ENCODE measurements at places on chromosomes 3 and 15.

GRCh38 chr15:90497912-90498311 is 31.8 kb upstream of the CRTC3 start:
- no peak for DNase-seq

GRCh38 chr3:144187531-144188210 is 216.0 kb downstream of the DIPK2A start:
- no peak for DNase-seq

GRCh38 chr3:38707730-38708129 is 58.2 kb upstream of the SCN5A start:
- no peak for DNase-seq

DNA sequence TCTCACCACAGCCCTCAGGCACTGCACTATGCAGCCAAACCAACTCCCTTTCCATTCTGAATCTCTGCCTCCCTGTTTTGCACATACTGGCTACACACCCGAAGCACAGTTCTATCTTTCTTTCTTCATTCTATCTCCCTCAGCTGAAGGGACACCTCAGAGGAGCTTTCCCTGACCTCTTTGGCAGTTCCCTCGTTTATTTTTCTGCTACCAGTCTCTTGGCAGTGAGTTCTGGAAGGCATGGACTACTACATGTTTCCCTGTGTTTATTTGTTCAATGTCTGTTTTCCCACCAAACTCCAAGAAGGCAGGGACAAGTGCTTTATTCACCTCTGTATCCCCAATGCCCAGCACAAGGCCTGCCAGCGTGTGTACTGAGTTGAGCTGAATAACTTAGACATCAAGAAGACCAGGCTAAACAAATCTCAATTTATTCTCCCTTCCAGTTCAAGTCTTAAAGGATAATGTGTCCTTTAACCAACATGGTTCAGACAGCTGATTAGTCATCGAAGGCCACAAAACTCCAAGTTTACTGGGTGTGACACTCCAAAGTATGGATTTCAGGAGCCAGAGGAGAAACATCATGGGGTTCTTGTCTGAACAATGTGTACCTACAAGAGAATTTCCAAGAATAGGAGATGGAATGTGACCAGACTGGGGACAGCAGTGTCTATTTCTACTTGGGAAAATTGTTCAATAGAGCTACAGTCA is 260.1 kb upstream of the CTNNB1 start:
- DNase-seq, result no peak

GRCh38 chr3:16178628-16178988 is 4.1 kb downstream of the GALNT15 start:
- DNase-seq, result no peak

DNA sequence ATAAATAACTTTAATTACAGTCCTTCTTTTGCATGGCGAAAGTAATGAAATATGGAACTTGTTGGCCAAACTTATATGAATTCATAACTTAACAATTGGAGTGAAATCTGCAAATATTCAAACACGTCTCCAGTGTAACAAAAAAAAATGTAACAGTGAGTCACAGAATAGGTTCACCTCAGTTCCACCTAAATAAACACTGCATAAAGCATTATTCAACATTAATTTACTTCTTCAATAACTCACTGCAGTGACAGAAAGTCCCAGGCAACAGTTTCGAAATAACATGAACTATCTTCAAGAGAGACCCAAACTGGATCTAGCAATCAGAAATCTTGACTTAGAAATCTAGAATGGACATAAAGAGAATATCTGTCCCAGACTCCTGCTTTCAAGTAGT is 75.6 kb downstream of the GMNC start:
- no peak for DNase-seq

DNA sequence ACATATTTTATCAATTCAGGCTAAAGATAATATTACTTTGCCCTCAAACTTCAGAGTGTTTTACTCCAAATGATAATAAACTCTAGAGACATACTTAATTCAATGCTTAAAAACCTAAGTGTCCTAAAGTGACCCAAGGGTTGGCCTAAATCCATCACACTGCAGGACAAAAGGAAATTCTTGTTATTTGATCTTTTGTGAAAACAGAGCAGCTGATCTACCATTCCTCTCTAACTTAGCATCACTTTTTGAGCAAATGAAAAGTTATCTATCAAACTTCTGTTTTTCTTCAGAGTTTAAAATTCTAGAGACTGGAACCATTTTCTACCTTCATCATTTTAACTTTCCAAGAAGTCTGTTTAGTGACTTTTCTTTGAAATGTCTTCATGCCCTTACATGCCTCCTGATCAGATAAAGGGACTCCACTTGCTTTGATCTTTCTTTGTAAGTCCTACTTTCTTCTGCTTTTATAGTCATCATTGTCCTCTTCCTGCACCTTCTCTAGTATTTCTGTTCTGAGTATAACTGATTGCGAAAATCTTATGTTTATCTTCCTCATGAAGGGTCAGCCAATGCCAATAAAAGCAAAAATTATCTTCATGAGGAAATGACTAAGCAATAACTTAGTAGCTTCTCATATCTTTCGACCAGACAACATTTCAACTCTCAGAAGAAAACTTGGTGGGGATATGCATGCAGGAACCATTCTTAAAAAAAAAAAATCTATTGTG is 378.7 kb upstream of the TGFBR2 start:
- DNase-seq, result no peak

DNA sequence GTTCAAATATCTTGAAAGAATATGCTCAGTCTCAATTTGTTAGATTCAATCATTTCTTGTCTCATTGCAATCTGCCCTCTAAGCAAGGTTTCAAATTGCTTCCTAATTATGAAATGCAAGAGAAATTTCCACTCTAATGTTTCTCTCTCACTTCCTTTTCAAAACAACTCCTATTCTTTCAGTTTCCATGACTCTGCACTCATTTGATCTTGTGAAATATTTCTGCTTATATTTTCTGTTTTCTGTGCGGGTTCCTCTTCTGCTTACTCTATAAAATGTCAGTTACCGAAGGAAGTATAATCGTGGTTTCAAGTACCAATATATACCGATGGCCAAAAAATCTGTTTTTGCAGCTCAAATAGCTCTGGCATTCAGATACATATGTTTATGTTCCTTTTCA is 521.9 kb upstream of the NAALADL2 start:
- no peak for DNase-seq

DNA sequence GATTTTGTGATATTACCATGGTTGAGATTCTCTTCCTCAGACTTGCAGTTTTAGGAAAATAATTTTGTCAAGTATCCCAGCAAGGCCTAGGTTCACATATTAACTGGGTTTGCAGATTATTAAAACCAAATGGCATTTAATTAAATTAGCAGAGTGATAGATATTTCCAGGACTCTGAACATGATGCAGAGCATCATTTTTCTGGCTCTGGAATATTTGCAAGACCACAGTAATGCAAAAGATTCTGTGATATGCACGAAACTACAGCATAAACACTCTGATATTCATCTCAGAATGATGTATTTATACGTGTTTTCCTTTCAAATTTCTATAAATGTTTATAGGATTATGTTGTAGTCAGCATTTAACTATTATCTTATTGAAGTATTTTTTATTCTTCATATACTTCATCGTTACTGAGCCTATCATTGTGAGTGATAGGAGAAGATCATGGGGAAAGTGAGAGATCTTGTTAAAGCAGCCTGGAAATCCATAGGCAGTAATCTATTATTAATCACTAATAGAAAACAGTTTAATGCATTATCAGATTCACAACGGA is 1245.6 kb downstream of the OTOL1 start:
- no peak for DNase-seq

DNA sequence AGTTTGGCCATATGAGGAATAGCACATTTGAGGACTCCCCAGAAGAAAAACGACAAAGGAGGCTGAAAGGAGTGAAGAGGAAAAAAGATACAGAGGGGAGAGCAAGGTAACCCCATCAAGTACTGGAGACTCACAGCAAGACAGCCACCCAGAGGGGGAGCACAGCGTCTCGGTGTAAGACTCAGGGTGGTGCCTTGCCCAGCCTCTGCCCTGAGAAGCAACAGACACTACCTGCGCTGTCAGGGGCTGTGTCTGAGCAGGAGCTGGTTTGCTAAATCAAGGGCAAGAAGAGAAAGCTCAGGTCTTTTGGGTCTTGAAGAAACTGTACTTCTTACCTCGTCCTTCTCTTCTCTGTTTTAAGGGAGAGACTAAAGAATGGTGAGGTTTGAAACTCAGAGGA is 27.9 kb downstream of the FBXO45 start:
- no peak for DNase-seq
